K562 (cell line): ENCODE measurements at places on chromosomes 7 and 10.
A peak's percentile ranks its signal among the peaks of the same experiment; 100 is the strongest.

- DNase-seq: no peak
These were observed 41.0 kb downstream of the SP8 start for GRCh38 chr7:20745702-20746101.

- DNase-seq: no peak
These were observed 43.4 kb upstream of the PPIF start for GRCh38 chr10:79303631-79304478.

DNA sequence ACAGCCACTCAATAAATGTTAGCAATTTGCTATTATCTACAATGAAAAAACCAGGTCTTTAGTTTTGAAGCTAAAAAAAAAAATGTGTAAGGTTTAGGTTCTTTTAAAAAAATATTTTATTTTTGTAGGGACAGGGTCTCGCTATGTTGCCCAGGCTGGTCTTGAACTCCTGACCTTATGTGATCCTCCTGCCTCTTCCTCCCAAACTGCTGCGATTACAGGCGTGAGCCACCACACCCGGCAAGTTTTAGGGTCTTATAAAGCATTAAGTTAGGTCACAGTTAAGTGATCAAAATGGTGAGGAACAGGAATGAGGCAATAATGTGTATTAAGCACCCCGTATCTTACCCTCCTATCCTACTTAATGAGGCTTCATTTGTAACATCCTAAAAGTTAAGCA lies 774 bp downstream of the SEM1 start:
- peak; percentile 7 for DNase-seq

DNA sequence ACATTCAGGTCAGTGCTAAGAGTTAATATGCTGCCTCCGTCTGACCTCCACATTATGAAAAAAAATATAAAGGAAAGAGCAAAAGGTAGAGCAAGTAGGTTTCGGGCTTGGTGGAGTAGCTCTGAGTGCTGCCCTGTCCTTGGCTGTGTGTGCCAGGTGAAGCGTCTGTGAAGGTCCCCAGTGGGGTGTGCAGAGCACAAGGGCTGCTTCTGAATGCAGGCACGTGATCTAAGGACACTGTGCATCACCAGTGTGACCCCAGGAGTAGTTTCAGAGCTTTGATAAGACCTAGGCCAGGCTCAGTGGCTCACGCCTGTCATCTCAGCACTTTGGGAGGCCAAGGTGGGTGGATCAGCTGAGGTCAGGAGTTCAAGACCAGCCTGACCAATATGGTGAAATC lies 36.0 kb downstream of the KLF6 start:
- DNase-seq: no peak

DNA sequence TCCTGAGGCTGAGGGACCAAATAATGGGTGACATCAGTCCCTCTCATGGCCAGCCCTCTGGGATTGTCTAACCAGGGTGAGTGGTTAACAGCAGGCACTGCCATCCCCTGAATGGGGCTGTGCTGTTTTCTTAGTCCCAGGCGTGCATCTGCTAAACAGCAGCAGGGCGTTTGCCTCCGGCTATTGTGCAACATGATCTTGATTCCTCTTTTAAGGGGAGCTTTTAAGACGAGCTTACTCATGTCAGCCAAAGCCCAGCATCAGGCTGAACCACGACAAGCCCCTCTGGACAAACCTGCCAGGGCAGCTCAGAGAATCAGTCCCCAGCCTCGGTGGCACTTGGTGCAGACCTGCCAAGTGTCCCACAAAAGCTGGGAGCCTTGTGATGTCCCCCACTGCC lies 16.2 kb upstream of the IGFBP3 start:
- no peak for DNase-seq
